ENCODE measurements at places on chromosomes 16 and 17. TPM values are rescaled to one million over a fixed set of nuclear protein-coding genes. Genes with fewer than 3 reads are reported as not detected.

Gene MEIOB
- total RNA-seq = not detected

Gene EXOSC6
- 35.6 TPM for total RNA-seq

Gene GPR142
- not detected for total RNA-seq

Gene KRTAP4-9
- not detected for total RNA-seq

Gene TLE7
- total RNA-seq = not detected

Gene ALOX12B
- not detected for total RNA-seq

Gene HOXB8
- total RNA-seq = 6.9 TPM

Gene UMOD
- not detected for total RNA-seq

Gene ADORA2B
- total RNA-seq = 37.1 TPM

Gene EIF4A3
- 186 TPM for total RNA-seq

Gene IRX6
- 0.15 TPM for total RNA-seq

Gene NPIPA2
- total RNA-seq = 0.24 TPM

Gene GP1BA
- total RNA-seq = 0.23 TPM

Gene SAMD14
- total RNA-seq = 1.7 TPM

Gene IGF2BP1
- total RNA-seq = 15.2 TPM

Gene CCDC78
- total RNA-seq = 0.23 TPM

Gene PLLP
- 0.06 TPM for total RNA-seq

Gene SCARF1
- total RNA-seq = 2.1 TPM
